ENCODE measurements at places on chromosomes 3 and 15.

DNA sequence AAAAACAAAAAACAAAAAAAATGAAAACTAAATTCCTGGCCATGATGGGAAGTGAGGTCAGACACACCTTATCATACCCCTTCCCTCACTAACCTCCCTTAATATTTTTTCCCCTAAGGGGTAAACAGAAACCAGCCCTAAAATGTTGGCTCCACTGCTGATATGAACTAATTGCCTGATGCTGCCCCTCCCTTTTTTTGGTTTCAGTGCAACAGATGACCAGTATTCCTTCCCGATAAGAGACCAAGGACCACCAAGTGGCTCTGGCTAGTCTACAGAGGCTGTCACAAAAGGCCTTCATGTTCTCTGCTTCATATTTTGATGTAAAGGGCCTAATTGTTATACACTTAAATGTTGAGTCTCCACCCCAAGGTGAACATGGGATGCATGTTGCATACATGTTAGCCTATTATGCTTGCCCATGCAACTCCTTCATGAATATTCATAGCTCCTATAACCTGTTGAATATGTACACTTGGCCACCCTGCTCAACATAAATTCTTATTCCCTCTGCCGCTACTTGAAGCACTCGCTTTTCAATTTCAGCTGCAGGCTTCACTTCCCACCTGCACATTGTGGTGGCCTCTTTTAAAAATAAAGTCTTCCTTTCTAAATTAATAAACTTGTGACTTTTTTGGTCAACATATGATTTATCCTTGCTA lies 12.3 kb upstream of the STAC start:
- DNase-seq, result no peak

DNA sequence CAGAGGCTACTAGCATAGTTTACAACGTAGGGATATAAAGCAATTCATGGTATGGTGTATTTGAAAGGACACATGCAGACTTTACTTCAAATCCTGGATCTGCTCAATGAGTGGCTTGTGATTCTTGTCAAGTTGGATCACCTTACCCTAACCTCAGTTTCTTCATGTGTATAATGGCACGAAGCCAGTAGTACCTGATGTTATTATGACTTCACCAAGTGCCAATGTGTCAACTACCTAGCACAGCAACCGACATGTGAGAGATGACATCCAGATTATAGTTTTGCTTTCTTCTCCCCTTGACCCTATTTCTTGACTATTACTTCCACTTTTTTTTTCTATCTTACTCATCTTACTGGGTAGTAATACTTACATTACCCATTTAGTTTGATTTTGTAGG lies 304.5 kb downstream of the RBMS3 start:
- DNase-seq, result no peak

DNA sequence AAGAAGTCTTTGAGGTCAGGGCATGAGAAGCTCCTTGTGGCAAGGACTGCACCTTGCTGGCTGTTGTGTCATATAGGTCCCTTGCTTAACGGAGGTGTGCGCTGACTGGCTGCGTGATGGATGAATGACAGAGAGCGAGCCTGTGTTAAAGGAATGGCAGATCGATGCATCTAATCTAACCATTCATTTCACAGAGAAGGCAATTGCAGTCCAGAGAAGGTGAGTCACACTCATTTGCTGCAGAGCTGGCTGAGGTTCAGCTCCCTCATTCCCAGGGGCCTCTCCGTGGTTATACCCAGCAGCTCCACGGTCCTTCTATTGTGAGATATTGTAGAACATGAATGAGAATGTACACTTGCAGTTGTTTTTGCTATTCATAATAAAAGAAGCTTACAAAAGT lies 289.3 kb downstream of the EPHB1 start:
- DNase-seq, result no peak

GRCh38 chr15:49383266-49383665 lies 39.8 kb upstream of the FGF7 start:
- no peak for DNase-seq

DNA sequence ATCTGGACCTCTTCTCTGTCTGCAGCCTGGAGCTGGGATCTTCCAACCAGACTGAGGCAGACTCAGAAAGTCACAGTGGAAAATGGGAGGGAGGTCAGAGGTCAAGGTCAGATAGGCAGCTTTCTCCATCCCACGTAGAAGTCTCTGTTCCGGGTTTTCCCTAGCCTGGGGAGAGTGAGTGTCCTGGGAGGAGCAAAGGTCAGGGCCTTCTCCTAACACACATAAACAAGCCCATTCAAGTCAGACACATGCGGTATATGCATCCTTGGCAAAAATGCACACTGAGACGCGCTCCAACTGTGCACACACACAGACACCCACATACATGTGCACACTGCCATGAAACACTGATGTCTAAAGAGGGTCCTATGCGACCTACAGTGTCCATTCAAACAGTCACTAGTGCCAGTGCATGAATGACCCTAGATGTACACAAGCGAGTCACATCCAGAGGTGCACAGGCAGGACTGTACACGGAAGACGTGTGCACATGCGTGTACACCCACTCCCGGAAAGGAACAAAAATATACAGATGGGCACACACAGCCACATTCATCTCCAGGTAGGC lies 681 bp downstream of the TWF2 start:
- no peak for DNase-seq

DNA sequence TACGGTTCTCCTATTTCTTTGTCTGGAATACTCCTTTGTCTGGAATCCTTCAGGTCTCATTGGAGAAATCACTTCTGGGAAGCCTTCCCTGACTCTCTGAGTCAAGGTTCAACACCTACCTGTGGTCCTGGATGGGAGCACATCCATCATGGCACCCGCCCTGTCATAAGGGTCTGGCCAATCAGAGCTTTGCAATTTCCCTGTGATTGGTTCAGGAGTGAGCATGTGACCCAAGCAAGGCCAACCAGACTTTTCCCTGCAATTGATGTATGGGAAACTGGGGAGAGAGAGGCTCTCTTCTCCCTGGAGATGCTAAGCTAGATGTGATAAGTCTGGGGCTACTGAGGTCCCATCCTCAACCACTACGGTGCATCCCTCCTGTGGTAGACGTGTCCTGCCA lies 8.1 kb downstream of the FAM3D start:
- no peak for DNase-seq

GRCh38 chr3:43950775-43951174 lies 260.0 kb downstream of the ABHD5 start:
- DNase-seq, result no peak

DNA sequence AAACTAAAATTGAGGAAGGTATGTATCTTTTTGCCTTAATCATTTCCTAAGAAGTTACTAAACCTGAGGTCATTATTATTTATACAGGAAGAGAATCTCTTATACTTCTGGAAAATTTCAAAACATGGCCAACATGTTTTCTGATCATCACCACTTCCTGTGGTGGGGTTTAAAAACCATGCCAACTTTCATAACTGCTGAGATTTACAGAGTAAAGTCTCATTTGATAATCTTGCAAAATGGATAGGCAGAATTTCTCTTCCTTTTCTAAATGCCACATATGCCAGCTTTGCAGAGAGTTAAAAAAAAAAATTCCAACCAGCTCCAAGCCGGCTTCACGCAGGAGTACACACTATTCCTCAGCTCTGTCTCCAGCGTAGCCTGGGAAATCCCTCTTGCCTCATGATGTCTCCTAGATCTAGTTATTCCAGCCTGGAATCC lies 124.3 kb upstream of the SPRED1 start:
- DNase-seq, result no peak

DNA sequence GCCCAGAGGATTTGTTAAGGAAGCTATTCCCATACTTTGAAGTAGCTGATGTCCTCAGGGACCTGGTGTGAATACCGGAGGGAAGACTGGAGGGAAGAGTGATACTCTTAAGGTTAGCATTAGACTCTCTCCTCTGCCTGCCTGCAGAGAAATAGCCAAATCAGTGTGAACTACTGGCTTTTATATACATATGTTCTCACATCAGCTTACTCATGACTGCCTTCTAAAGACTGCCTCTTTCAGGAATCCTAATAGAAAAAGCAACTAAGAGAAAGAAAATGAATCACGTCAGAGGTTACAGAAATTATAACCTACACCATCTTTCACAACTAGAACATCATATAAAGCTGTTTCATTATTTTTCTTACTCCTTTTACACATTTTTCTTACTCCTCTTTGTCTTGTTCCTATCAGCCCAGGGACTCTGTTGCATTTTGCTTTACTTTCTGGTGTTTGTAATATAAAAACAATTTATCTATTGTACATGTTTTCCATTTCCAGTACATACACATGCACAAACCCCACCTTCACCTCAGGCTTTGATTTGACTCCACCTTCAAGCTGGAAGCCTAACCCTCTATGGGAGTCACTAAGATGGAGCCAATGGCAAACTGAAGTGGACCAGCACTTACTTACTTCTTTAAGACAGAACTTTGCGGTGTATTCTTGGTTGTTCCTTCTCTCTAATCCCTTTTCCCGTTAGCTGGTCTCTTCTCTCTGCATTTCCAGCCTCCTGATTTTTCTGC lies 257.7 kb upstream of the UBE2E1 start:
- no peak for DNase-seq

- DNase-seq, result no peak
Observed at GRCh38 chr3:100615684-100616083, 6.3 kb downstream of the ADGRG7 start.

DNA sequence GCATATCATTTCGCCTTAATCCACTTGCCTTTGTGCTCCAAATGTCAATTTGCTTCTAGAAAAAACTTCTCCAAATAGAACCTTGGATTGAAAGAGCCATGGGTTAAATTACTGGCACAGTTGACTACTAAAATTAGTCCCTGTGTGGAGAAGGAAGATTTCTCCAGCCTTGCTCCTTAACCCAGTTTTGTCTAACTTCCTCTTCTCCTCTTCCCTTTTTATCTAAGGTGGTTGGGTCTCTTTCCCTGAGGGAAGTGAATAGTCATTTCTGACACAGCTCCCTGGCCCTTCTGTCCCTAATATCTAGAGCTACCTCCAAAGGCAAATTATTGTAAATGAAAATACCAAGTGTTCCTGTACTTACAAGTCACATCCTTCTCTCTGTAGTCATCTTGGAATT lies 527.9 kb upstream of the TBL1XR1 start:
- DNase-seq, result no peak

DNA sequence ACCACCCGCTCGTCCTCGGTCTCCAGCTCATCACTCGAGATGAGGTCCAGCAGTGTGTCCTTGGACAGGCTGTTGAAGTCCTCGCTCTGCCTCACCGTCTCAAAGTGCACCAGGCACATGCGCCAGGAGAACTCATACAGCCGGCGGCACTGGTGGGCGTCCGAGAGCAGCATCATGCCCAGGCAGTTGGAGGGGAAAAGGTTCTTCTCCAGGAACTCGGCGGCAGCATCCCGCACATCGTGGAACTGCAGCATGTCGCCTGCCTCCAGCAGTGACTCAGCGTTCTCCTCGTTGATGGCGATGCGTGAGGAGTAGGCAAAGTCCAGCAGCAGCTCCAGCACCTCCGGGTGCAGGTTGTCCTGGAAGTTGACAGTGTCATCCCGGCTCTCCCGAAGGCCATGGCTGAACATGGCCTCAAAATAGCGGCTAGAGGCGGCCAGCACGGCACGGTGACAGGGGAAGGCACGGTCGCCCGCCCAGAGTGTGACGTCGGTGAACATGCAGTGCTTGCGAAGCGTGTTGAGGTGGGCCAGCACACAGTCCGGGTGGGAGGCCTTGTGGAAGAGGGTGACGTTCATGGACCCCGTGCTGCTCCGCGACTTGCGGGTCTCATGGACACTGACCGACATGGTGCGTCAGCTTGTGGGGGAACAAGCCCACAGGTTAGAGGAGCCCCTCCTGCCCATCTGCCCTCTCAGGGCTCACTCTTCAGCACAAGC lies 25.4 kb downstream of the KLHL25 start:
- DNase-seq, result no peak

DNA sequence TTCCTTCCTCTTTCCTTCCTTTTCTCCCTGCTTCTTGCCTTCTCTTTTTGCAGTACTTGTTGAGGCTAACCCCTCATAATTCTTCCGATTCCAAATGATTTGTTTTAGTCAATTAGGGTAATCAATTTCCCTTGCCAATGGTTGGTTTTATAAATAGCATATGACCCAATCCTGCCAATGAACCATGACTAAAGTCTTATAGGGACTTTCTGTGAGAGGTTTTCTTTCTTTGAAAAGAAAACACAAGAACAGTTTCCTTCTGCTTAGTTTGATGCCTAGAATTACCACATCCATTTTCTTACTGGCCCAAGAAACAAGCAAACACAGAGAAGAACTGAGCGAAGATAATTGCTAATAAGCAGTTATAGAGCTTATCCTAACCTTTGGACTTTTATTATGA lies 292.5 kb upstream of the SATB1 start:
- no peak for DNase-seq

- no peak for DNase-seq
Observed at GRCh38 chr3:15645246-15645645, 43.7 kb downstream of the BTD start.

- no peak for DNase-seq
Observed at GRCh38 chr15:51368751-51369450, 27.4 kb downstream of the GLDN start.

GRCh38 chr3:108131475-108132134 lies 40.8 kb upstream of the CD47 start:
- no peak for DNase-seq

GRCh38 chr3:183554377-183554776 lies 1.1 kb downstream of the KLHL6 start:
- DNase-seq, result no peak

DNA sequence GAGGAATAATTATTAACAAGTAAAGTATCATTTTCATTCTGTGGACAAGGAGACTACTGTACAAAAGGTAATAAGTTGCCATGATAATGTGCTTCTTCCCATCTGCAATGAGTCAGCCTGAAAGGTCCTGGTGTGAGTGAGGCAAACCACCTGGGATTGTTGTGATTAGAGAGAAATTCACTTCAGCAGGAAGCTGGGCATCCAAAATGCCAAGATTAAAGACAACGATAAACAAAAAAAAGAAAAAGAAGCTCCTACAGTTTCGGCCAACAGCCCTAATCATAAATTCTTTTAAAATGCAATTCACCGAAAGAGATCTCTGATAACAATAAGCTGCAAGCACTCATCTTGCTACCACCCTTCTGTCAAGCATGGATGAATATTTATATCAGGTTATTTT lies 507.8 kb downstream of the TUSC7 start:
- no peak for DNase-seq

DNA sequence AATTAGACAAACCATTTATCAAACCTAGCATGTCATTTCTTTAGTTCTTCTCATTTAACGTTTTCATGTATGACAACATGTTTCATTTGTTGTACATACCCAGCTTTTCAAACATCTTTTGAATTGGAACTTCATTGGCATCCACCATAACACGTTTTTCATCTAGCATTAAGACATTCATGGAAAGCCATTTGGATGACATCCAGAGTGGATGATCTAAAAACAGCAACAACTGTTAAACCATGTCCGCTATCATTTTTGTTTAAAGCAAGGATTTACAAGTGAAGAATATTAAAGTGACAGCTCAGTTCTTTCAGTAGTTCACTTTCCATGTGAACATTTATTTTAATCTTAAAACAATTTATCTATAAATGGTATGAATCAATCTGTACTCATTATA lies 14.5 kb downstream of the GATM start:
- DNase-seq, result no peak

DNA sequence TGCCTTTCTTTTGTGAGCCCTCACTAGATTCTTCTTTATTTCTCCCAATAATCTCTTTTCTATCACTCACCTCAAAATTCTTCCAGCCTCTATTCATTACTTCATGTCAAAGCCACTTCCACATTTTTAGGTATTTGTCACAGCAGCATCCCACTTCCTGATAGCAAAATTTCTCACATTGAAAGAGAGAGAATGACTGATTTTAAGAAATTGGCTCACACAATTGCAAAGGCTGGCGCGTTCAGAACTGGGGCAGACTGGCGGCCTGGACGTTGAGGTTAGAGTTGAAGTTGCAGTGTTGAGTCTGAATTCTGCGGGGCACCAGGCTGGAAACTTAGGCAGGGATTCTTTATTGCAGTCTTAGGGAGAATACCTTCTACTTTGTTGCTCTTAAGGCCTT lies 117.9 kb downstream of the LRRC28 start:
- no peak for DNase-seq
